ENCODE measurements at places on chromosomes 6 and 20.

GRCh38 chr6:90939906-90940305 lies 353.0 kb upstream of the MAP3K7 start:
- no peak for DNase-seq

- no peak for DNase-seq
Measured at GRCh38 chr20:34815636-34816035, 9.8 kb downstream of the NCOA6 start.

- DNase-seq = no peak
Measured at GRCh38 chr6:74410630-74411029, 714.6 kb downstream of the CD109 start.

DNA sequence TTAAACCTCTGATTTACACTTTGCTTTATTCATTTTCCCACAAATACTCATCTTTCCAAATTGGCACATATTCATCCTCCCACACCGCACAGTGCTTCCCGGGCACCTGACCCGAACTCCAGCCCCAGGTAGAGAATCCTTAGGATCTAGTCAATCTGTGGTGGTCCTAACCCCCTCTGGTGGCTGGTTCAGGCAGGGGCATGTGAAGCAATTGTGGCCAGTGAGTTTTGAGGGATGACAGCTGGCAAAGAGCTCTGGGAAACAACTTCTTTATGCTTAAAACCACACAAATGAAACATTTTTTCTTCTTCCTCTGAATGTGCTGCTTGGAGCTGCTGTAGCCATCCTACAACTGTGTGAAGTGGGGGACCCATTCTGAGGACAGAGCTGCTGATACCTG lies 54.7 kb downstream of the ELOVL5 start:
- DNase-seq = peak; percentile 38

DNA sequence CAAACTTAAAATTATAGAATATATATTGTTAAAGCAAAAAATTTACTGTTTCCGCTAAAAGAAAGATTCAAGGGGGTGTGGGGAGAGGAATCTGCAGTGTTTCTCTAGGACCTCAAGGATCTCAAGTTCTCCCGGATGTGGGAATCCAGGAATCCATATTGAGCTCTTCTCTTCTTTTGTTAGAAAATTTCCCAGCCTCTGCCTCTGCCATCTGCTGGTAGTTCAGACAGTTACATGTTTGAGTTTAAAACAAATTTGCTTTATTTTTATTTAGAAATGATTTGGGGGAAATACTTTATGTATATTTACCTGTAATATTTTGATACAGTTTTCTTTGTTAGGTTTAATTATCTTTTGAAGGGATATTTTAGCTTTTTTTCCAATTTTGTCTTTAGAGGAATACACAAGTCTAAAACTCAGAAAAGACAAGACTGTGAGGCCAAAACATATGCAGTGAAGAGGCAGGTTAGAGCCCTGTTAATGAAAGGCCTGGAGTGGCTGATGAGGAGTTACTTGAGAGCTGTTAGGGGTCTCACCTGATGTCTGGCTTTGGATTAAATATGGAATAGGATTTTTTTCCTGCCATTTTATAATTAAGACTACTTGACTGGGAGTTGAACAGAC lies 268.8 kb downstream of the ARID1B start:
- DNase-seq = no peak

DNA sequence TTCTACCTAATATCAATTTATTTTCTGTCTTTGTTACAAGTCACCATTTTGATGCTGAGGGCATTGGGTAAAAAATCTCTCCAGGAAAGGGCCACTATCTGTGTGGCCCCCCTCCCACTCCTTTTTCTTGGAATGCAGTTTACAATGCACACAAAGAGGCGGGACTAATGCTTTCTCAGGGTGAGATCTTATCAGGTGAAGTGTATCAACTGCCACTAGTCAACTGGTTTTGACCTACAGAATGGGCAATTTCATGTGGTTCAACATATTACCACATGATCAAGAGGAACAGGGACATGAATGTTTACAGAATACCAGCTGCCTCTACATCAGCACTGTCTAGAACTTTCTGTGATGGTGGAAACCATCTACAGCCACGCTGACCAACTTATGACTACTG lies 3.7 kb downstream of the RRBP1 start:
- no peak for DNase-seq

DNA sequence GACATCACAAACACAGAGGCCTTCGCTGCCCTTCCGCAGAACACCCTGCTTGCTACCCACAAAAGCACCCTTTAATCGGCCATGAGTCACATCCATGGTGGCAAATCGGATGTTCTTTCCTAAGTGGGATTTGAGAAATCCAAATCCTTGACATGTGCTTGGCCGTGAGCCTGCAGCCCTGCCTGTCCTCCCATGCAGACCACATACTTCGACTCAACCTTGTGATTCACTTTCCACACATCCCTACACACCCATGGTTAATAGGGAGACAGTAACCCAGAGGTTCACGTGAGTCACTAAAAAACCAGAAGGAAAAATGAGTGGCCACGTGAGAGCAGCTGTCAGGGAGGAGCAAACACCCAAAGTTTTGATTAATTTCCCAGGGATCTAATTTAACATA lies 19.4 kb downstream of the RAMACL start:
- DNase-seq = no peak

- DNase-seq = peak; percentile 91
Measured at GRCh38 chr6:36827261-36828079, 11.8 kb downstream of the CPNE5 start.

GRCh38 chr20:45833883-45834796 lies 541 bp downstream of the SNX21 start:
- peak; percentile 40 for DNase-seq

GRCh38 chr6:128598571-128598970 lies 78.2 kb upstream of the PTPRK start:
- DNase-seq = no peak

DNA sequence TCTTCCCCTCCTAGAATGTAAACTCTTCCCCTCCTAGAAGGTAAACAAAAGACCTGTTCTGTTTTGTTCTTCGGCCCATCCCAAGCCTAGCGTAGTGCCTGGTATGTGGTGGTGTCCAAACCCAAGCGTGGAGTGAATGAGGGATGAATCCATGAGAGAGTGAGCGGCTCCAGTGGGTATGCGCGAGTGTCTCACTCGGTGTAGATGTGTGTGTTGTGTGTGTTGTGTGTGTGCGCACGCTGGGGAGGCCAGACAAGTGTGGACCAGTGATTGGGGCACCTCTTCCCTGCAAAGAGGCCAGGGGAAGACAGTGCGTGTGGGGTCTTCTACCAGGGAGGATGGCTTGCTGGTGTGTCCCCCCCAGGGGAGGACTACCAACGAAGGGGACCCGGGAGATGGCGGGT lies 392 bp upstream of the SLC2A10 start:
- DNase-seq = no peak

DNA sequence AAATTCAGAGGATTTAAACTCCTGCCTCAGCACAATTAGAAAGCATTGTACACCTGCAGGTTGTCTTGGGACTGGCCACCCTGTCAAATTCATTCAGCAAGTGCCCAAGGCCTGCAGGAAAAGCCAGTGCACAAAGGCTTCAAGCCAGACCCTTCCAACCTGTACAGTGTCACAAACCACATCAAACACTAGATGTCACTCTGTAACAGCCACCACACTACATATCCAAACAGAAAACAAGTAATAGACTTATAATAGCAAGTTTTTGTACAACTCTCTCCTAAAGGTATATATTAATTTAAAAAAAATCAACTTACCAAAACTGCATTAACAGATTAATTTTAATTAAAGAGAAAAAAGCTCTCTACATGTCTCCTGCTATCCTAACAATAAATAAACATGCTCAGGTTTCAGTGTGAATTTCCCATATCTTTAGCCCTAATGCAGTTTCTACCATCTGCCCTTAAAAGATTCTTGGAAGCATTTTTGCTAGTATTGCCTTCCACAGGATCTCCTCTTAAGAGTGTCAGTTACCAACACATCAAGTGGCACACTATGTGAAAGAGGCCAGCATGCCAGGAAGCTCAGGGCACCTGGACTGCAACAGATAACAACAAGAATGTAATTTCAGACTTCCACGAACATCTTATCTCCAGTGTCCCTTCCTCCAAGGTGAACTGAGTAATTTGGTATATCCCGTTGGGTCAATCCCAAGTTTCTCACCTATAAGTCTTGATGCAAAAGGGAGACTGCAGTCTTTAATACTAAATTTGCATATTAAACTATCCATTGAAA lies 47.5 kb downstream of the RALGAPA2 start:
- DNase-seq = peak; percentile 83

GRCh38 chr6:3849681-3850450 lies 693 bp downstream of the FAM50B start:
- no peak for DNase-seq

DNA sequence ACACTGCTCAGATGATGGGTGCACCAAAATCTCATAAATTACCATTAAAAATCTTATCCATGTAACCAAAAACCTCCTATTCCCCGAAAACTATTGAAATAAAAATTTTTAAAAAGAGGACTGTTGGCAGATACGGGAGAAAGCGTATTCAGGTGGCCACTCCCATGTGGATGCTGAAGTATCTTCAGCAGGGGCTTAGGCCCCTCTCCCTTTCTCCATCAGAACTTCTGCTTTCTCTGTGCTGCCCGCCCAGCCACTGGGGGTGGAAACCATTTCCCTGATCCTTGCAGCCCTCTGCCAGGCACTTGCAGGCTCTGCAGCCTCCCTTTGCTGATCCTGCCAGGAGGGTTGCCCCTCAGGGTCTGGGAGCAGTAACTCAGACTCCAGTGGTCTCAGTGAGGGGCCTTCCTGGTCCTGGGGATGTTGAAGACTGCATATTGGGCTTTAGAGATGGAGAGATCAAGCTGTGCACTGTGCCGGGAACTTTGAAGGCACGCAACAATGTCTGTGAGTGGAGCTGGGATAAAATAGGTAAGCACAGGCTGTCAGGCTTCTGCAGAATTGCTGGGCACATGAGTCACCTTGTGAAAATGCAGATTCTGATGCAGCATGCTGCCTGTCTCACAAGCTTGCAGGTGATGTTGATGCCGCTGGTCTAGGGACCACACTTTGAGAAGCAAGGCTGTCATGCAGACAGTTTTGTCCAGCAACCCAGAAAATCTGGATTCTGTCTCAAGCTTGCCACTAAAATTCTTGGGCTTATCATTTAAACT lies 59.6 kb downstream of the SLC24A3 start:
- no peak for DNase-seq

DNA sequence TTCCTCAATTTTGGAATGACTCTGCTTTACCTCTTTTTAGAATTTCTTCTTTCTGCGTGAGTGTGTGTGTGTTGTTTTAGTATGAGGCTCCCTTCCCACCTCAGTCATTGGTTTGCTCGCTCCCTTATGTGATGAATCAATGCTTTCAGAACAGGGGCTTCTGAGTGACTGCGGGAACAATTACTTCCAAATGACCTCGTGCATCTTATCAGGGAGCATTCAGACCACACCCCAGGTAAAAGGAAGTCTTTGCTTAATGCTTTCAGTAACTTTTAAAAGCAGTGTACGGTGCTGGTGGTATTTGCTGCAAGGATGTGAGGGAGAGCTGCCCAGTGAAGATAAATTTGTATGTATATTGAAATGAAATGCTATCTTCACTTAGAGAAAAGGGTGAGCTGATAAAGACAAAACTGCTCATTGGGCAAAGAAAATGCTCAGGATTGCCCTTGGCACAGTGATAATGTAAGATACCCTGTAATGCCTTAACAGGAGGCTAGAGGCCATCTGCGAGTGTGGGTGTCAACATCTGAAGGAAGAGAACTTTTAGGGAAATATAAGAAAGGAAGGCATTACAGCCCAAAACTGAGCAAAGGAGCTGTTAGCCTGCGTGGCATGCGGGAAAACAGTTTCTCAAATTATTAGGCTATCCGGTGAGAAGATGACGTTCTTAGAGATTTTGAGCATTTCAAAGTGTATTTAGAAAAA lies at the start of gene MLIP:
Gene MLIP (plus strand): TSS at position 103 of the 705 bp plus-strand sequence. CDS start 37 bp downstream, at position 140.
- DNase-seq = no peak

DNA sequence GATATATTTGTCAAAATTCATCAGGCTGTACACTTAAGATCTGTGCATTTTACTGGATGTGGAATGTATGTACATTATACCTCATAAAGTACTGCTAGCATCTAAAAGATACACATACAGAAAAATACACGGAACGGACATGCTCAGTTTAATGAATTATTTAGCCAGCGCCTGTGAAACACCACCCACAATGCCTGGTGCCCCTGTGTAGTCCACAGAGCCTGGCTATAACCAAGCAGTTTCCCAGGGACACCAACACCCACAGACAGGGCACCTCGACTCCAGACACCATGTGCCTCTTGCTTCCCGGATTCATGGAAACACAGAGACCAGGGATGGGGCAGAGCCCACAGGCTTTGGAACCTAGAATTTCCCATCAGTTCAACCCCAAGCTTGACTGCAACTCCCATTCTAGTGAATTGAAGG lies 17.4 kb upstream of the ARMC12 start:
- DNase-seq = no peak

GRCh38 chr6:169660751-169661390 lies 41.0 kb downstream of the WDR27 start:
- no peak for DNase-seq

DNA sequence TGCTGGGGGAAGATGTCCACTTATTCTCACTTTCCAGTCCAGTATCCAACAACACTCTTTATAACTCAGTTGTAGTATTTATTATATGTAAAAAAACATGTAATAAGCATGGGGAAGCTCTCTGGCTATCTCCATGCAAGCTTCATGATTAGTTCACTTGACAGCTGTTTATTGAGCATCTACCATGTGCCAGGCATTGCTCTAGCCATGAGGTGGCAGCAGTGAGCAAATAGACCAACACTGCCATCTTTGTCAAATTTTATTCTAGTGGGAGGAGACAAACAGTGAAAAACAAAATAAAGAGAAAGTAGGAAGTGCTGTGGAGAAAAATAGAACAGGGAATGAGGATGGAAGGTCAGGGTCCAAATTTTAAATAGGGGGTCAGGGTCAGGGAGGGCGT lies 131.8 kb downstream of the CFAP61 start:
- DNase-seq = peak; percentile 22

GRCh38 chr6:4774296-4774695 lies 1.9 kb upstream of the CDYL start:
- no peak for DNase-seq

- DNase-seq = no peak
Measured at GRCh38 chr6:142384519-142385254, 82.9 kb downstream of the ADGRG6 start.

DNA sequence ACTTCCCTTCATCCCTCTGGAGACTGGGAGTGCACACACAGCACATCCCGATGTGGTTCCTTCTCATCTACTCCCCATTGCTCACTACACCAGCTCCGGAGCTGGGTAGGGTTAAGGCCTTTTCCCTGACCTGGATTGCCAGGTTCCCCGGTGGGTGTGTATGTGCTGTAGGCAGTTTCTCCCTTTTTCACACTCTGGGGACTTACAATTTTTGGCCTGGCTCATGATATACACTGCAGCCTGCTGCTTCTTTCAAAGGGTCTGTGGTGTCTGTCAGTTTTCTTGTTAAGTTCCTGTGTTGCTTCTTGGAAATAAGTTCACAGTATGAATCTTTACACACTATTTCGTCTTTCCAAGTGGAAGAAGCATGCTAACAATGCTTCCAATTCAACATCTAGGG lies 405.5 kb downstream of the UTRN start:
- no peak for DNase-seq

GRCh38 chr6:158698931-158699330 lies 49.1 kb downstream of the SYTL3 start:
- DNase-seq = no peak

GRCh38 chr6:157535340-157536222 lies 154.6 kb downstream of the ZDHHC14 start:
- DNase-seq = peak; percentile 69

- peak; percentile 22 for DNase-seq
Measured at GRCh38 chr6:46044881-46045617, 29.4 kb upstream of the CLIC5 start.

- no peak for DNase-seq
Measured at GRCh38 chr6:166584155-166584554, 2.3 kb downstream of the RAMACL start.

- no peak for DNase-seq
Measured at GRCh38 chr20:43798291-43799149, 71.7 kb upstream of the GTSF1L start.

- no peak for DNase-seq
Measured at GRCh38 chr6:107576852-107577251, 86.9 kb downstream of the SOBP start.
